Activated T-helper 2 cell treated with anti-CD3 and anti-CD28 coated beads, Interferon-gamma antibody, Interleukin-2, Interleukin-4, amounts not matched to agents 10 μg/mL and 5 μg/mL and 100 μg/mL, durations not matched to agents 14 hours and 24 hours and 36 hours (primary cell): ENCODE measurements at places on chromosomes 16 and 17. TPM values are rescaled to one million over a fixed set of nuclear protein-coding genes. Genes with fewer than 3 reads are reported as not detected.
A peak's percentile ranks its signal among the peaks of the same experiment; 100 is the strongest.

- peak; percentile 3 for DNase-seq
Measured at GRCh38 chr17:83185023-83186002, 105.9 kb downstream of the METRNL start.

GRCh38 chr17:48351911-48352332 lies 78.1 kb downstream of the SKAP1 start:
- DNase-seq, result no peak

SGF29 gene
- 33.0 and 38.0 TPM in 2 replicates for total RNA-seq

GRCh38 chr16:41439-42068 lies 11.9 kb downstream of the POLR3K start:
- DNase-seq, result no peak

CCDC40 gene
- 0.18 TPM in 1 of 2 replicates, not detected in the other for total RNA-seq

FLYWCH1 gene
- 65.4 and 67.4 TPM in 2 replicates for total RNA-seq

GRCh38 chr16:65934443-65934842 lies 432.0 kb upstream of the CDH5 start:
- DNase-seq, result no peak

PPL gene
- total RNA-seq, result not detected in 2 replicates

GRCh38 chr16:88453217-88453531 lies at the start of gene ZFPM1:
Gene ZFPM1, plus strand, starts transcription at chr16:88453280. Its CDS starts 359 bp downstream, at chr16:88453639.
- no peak for DNase-seq

CCL5 gene
- total RNA-seq, result 28.1 and 28.9 TPM in 2 replicates

DNA sequence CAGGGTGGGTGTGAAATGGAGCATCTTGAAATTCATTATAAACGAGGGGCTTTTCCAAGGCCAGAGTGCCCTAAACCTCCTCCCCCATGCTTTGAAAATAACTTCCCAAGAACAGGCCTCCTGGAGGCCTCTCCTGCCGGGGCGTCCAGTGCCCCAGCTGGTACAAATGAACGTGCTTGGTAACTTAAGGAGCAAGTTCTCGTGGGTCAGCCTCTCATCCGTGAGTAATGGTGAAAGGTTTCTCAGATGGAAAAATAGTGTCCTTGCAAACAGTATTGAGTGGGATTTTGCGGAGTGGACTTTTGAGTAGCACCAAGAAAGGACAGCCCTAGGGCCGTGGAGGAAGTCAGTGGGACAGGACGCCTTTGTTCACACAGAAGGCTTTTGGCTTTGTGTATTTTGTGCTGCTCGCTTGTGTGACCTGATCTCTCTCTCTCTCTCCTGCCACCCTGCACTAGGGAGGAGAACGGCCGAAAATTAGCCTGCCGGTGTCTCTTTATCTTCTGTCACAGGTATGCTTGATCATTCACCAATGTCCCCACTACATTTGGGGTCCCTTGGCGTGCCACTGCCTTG lies 34.6 kb downstream of the CLEC16A start:
- no peak for DNase-seq

GRCh38 chr17:81859906-81860755 lies at the start of gene P4HB:
Gene P4HB, minus strand, starts transcription at chr17:81860535. Its CDS starts 64 bp downstream, at chr17:81860471.
- no peak for DNase-seq

DNA sequence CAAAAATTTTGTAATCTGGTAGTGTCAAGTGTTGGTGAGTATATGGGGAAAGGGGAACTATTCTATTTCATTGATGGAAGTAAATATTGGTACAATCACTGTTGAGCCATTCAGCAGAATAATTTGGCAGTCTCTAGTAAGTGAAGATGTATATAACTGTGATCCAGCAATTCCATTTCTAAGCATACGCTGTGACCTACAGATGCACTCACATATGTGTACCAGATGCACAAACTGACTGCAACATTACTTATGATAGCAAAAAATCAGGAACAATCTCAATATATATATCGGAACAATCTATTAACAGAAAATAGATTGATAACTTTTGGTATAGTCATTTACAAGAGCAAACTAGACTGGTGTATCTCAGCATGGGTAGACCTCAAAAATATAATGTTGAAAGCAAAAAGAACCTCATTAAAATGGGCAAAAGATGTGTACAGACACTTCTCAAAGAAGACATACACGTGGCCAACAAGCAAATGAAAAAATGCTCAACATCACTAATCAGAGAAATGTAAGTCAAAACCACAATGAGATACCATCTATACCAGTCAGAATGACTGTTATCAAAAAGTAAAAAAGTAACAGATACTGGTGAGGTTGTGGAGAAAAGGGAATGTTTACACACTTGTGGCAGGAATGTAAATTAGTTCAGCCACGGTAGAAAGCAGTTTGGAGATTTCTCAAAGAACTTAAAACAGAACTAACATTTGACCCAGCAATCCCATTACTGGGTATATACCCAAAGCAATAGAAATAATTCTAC lies 20.7 kb downstream of the ADAP2 start:
- no peak for DNase-seq
